ENCODE measurements at places on chromosomes 4 and X.

- DNase-seq: no peak
Observed at GRCh38 chr4:33650036-33650435, 2594.3 kb downstream of the ARAP2 start.

DNA sequence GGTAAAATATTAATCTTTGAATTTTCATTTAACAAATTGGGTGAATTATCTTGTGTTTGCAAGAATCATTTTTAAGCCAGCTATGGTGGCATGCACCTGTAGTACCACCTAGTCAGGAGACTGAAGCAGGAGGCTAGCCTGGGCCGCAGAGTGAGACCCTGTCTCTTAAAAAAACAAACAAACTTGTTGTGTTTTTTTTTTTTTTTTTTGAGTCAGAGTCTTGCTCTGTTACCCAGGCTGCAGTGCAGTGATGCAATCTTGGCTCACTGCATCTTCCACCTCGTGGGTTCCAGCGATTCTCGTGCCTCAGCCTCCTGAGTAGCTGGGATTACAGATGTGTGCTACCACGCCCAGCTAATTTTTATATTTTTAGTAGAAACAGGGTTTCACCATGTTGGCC lies 2.2 kb downstream of the TXLNG start:
- DNase-seq: no peak

DNA sequence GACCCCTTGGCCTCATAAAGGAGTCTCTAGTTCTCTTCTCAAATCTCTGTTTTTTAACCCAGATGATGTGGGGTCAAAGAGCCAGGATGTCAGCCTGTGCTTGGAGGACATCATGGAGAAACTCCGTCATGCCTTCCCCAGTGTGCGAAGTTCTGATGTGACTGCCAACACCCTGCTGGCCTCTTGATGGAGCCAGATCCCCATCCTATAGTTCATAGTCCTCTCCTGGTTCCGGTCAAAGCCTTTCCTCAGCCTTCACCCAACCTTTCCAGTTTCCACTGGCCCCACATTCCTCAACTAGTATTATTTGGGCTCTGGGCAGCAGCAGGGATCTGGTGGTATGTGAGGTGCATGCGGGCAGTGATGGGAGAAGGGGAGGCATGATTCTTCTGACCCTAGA lies 30.7 kb downstream of the TAF7L start:
- DNase-seq: no peak

GRCh38 chr4:99857307-99857706 lies 36.9 kb downstream of the LAMTOR3 start:
- no peak for DNase-seq

GRCh38 chr4:52883707-52884669 lies 21.9 kb downstream of the RASL11B start:
- no peak for DNase-seq

- no peak for DNase-seq
Observed at GRCh38 chr4:8207314-8207713, 8.2 kb downstream of the SH3TC1 start.

DNA sequence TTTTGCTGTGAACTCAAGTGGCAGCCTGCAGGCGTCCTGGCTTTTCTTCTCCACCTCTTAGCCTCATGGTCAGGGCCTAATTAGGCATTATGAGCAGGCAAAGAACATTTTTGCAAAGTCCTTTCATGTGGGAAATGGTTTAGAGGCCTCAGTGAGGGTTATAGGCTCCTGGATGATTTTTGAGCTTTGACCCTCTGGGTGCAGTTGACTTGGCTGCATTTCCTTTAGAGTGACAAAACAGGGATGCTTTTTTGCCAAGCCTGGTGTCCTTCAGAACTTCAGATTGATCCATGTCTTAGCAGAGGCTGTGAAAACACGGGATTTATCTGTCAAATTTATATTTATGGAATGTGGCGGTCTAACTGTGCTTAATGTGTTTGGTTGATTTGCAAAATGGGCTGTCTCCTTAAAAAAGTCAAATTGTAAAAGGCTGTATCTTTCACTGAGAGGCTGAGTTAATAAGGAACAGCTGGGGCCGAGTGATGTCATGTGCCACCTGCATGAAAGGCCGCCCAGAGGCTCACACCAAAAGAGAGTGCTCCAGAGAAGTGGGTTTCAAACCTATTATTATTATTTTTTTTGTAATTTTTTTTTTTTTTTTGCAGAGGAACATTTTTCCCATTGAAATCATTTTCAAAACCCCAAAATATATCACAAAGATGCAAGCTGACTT lies 192.2 kb upstream of the ARX start:
- no peak for DNase-seq

DNA sequence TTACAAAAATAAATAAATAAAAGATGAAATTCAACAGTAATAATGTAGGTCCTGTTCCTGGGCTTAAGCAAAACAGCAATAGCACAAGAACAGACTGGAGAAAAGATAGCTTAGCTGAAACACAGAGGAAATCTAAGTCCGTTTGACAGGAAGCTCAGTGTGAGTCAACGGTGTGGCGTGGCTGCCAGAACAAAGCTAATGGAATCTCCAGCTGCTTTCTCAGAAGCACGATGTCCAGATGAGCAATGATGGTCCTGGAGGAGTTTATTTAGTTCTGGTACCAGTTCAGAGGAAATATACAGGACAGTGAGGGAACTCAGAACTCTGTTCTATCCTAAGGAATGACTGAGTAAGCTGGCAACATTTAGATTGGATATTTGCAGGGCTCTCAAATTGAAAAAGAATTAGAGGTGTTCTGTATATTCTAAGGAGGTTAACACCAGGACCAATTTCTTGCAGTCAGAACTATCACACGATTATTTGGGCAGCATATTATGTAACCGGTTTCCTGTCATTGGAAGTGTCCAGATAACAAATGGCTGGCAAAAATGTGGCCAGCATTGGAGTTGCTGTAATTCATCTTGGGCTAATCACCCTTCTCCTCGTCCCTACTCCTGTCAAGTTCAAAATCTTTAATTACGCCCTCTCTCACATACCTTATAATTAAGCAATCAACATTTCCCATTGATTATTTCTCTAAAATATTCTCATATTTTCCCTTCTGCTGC lies 12.7 kb downstream of the GAB3 start:
- DNase-seq: no peak

GRCh38 chrX:40476958-40477357 lies 103.8 kb upstream of the ATP6AP2 start:
- DNase-seq: no peak

GRCh38 chr4:11631416-11631815 lies 202.7 kb upstream of the HS3ST1 start:
- DNase-seq: no peak

DNA sequence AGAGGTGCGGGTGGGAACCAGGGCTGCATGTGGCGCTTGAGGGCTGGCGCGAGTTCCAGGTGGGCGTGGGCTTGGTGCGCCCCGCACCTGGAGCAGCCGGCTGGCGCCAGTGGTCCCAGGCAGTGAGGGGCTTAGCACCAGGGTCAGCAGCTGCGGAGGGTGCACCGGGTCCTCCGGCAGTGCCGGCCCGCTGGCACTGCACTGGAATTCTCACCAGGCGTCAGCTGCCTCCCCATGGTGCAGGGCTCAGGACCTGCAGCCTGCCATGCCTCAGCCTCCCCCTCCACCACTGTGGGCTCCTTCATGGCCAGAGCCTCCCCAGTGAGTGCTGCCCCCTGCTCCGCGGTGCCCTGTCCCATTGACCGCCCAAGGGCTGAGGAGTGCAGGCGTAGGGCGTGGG lies 174.0 kb downstream of the ADAM29 start:
- no peak for DNase-seq

DNA sequence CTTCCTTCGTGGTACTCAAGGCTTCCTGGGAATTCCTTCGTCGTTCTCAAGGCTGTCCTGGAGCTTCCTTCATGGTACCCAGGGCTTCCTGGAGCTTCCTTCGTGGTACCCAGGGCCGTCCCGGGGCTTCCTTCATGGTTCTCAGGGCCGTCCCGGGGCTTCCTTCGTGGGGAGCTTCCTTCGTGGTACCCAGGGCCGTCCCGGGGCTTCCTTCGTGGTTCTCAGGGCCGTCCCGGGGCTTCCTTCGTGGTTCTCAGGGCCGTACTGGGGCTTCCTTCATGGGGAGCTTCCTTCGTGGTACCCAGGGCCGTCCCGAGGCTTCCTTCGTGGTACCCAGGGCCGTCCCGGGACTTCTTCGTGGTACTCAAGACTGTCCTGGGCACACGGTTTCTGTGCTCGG lies 339.6 kb upstream of the FAT1 start:
- DNase-seq: no peak

GRCh38 chr4:111433441-111433840 lies 711.8 kb upstream of the FAM241A start:
- DNase-seq: no peak

GRCh38 chr4:72318421-72319170 lies 250.4 kb downstream of the ADAMTS3 start:
- no peak for DNase-seq

- DNase-seq: no peak
Observed at GRCh38 chr4:168433571-168433970, 46.7 kb downstream of the DDX60L start.

DNA sequence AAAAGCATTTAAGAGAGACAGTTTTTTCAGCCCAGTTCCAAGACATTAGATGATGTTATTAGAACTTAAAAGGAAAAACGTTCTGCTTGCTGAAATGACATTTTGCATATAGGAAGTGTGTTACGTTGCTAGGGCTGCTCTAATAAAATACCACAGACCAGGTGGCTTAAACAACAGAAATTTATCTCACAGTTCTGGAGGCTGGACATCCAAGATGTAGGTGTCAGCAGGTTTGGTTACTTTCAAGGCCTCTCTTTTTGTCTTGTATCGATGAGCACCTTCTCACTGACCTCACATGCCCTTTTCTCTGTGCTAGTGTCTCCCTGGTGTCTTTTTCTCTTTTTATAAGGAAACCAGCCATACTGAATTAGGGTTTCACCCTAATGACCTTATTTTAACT lies 204.7 kb downstream of the PACRGL start:
- DNase-seq: no peak
